ENCODE measurements at places on chromosomes 1 and 21.

GRCh38 chr1:9347095-9347850, 54.6 kb downstream of the SPSB1 start:
- H3K36me3 ChIP-seq, result no peaks in the 10 kb centered on the region
- no peak overlapping the region for H3K4me3 ChIP-seq
- peaks cover 15% of the 10 kb centered on the region for H3K4me1 ChIP-seq
- H3K27me3 ChIP-seq, result no peaks in the 10 kb centered on the region

DNA sequence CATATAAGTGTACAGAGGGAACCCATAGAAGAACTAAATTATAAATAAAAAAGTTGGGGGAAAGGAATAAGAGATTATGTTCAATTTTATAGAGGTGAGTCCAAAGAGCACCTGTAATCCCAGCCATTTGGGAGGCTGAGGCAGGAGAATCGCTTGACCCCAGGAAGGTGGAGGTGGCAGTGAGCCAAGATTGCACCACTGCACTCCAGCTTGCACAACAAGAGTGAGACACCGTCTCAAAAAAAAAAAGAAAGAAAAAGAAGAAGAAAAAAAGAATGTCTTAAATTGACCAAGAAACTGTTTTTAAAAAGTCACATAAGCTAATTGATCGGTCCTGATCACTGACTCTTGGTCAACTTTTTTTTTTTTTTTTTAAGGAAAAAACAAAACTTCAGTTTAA, 19.1 kb upstream of the ATF3 start:
- no peaks in the 10 kb centered on the region for H3K4me1 ChIP-seq
- no peak for DNase-seq
- H3K27me3 ChIP-seq, result peaks cover 5% of the 10 kb centered on the region
- no peak overlapping the region for H3K4me3 ChIP-seq

DNA sequence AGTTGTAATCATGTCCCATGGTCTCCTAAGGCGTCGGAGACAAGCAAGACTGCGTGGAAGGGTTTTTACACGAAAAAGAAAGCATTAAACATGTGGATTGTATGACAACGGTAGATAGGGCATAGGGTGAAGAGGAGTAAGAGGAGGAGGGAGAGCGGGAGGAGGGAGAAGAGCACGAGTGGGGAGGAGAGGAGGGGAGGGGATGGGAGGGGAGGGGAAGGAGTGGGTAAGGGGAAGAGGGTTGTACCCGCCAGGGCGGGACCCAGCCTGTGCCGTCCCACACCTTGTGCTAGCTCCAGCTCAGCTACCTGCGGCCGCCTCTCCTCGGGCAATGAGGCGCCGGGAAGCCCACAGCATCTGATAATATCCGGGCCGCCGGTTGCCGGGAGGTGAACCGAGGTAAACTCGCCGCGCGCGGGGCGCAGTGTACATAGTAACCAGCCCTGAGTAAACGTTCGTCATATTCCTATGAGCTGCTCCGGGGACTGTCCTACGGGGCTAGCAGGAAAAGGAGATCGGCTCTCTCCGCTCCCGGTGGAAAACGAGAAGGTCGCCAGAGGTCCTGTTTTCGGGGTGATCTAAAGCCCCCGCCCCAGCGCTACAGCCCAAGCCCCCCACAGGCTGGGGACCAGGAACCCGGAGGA, 449 bp upstream of the RCAN3 start:
- no peaks in the 10 kb centered on the region for H3K4me1 ChIP-seq
- H3K36me3 ChIP-seq, result no peaks in the 10 kb centered on the region
- no peaks in the 10 kb centered on the region for H3K27me3 ChIP-seq

DNA sequence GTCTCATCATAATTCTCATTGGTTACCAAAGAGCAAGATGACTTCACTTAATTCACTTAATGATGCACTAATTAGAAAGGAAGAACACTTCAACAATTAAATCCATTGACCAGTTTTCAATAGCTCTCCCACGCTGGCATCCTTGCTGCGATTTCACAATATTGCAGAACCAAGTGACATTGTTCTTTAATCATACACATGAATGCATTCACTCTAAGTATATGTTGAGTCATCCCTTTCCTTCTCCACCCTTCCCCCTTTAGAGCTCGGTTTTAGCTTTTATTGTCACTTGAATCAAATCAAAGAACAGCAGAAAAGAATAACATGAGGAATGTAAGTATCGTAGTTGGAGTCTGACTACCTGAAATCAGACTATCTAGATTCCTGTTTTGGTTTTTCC, 233.6 kb upstream of the FMN2 start:
- no peak overlapping the region for H3K4me3 ChIP-seq
- no peaks in the 10 kb centered on the region for H3K4me1 ChIP-seq
- no peak for DNase-seq
- no peaks in the 10 kb centered on the region for H3K36me3 ChIP-seq
- H3K27me3 ChIP-seq, result no peaks in the 10 kb centered on the region

GRCh38 chr1:179831852-179832699, 45.5 kb downstream of the TOR1AIP2 start:
- H3K27me3 ChIP-seq, result no peaks in the 10 kb centered on the region
- H3K27ac ChIP-seq, result no peak overlapping the region
- peaks cover 4% of the 10 kb centered on the region for H3K36me3 ChIP-seq
- no peaks in the 10 kb centered on the region for H3K4me1 ChIP-seq

GRCh38 chr1:219757890-219758289, 145.0 kb upstream of the ZC3H11B start:
- no peak overlapping the region for H3K27ac ChIP-seq
- H3K4me1 ChIP-seq, result peaks cover 6% of the 10 kb centered on the region
- no peak overlapping the region for H3K4me3 ChIP-seq
- no peaks in the 10 kb centered on the region for H3K27me3 ChIP-seq
- no peaks in the 10 kb centered on the region for H3K36me3 ChIP-seq

DNA sequence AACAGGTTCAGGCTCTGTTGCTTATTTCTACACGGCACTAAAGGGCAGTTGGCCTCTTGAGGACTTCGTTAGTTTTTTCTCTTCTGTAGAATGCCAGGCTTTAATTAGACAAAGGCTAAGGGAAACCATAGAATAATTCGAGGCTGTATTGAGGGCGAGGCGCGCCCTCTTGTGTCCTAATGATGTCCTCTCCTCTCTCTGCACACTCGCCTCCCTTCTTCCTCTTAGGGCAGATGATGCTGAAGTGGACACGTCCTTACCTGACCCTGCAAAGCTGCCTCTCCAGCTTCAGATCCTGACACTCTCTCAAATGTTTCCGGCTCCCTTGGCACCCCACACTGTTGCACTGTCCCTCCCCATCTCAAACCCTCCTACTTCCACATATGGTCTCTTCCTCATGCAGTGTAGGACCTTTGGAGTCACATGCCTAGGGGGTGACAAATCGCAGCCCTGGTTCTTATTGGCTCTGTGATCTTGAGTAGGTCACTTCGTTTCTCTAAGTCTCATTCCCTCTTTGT, 1.9 kb upstream of the ZSCAN20 start:
- no peaks in the 10 kb centered on the region for H3K27me3 ChIP-seq
- peaks cover 17% of the 10 kb centered on the region for H3K4me1 ChIP-seq
- DNase-seq, result peak; percentile 78
- H3K36me3 ChIP-seq, result no peaks in the 10 kb centered on the region
- H3K4me3 ChIP-seq, result no peak overlapping the region

DNA sequence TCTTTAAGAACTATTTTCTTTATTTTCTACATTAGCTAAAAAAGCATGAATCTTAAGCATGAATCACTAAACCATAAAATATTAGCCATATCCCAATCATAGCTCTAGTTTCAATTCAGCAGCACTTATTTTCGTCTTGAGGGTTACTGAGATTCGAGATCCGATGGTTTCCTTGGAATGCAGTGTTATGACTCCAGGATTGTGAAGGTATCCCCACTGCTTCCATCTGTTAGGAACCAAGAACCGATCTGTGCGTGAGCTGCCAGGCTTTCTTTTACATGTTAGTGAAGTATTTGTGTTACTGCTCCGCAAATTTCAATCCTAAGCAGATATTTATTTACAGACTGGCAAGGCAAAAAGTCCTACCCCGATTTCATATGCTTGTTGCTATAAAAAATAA, 18.8 kb downstream of the TNFRSF9 start:
- peaks cover 6% of the 10 kb centered on the region for H3K27me3 ChIP-seq
- no peak overlapping the region for H3K27ac ChIP-seq
- no peaks in the 10 kb centered on the region for H3K4me1 ChIP-seq
- no peak overlapping the region for H3K4me3 ChIP-seq

- no peaks in the 10 kb centered on the region for H3K27me3 ChIP-seq
- H3K4me1 ChIP-seq, result no peaks in the 10 kb centered on the region
- H3K4me3 ChIP-seq, result no peak overlapping the region
- no peak for DNase-seq
Observed at GRCh38 chr1:58496042-58496441, 50.5 kb downstream of the OMA1 start.

- peak overlapping the region; percentile 14 for H3K4me3 ChIP-seq
- peaks cover 17% of the 10 kb centered on the region for H3K4me1 ChIP-seq
- DNase-seq, result no peak
- H3K27ac ChIP-seq, result peak overlapping the region; percentile 19
- no peaks in the 10 kb centered on the region for H3K27me3 ChIP-seq
Observed at GRCh38 chr1:227788271-227789083, 27.0 kb upstream of the PRSS38 start.

DNA sequence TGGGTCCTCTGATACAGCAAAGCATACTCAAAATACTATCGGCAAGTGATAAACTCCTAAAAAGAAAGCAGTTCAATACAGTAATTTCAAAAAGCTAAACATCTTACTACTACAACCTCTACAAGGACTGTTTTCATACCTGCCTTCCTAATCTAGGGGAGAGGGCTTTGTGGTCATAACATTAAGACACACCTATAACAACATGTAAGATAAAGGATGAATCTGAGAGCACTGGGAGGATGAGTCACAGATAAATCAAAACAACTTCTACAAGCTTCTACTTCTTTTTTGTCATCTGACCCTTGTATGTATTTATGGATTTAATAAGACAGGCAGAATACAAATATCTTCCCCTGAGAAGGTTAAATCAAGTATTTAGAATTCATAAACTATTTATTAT, 40.0 kb downstream of the LTN1 start:
- no peak overlapping the region for H3K4me3 ChIP-seq
- H3K27ac ChIP-seq, result no peak overlapping the region
- no peak for DNase-seq
- peaks cover 97% of the 10 kb centered on the region for H3K36me3 ChIP-seq
- H3K27me3 ChIP-seq, result no peaks in the 10 kb centered on the region

DNA sequence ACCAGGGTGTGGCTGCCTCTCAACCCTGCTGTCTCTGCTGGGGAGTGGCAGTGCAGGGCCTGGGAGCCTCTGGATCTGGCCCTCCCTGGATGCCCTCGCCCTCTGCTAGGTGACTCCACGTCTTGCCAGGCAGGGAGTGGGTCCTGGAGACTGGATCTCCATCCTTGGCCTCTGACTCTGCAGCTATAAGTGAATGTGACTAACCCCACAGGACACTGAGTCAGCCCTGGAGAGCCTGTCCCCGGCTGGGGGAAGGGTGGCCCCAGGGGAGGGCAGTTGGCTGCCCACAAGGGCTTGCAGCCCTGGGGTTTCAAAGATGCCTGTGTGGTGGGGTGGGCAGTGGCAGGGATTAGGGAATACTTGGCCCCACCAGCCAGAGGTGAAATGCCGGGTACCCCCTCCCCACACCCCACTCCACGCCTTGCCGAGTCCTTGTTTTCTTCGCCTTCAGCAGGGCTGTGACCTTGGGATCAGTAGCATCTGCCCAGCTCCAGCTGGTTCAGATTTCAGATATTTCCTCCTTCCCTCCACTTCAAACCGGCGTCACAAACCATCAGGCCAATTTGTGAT, 1.9 kb upstream of the MYBPH start:
- H3K27ac ChIP-seq, result no peak overlapping the region
- H3K27me3 ChIP-seq, result no peaks in the 10 kb centered on the region
- no peaks in the 10 kb centered on the region for H3K36me3 ChIP-seq
- no peak overlapping the region for H3K4me3 ChIP-seq
- DNase-seq, result no peak
- H3K4me1 ChIP-seq, result peaks cover 9% of the 10 kb centered on the region

DNA sequence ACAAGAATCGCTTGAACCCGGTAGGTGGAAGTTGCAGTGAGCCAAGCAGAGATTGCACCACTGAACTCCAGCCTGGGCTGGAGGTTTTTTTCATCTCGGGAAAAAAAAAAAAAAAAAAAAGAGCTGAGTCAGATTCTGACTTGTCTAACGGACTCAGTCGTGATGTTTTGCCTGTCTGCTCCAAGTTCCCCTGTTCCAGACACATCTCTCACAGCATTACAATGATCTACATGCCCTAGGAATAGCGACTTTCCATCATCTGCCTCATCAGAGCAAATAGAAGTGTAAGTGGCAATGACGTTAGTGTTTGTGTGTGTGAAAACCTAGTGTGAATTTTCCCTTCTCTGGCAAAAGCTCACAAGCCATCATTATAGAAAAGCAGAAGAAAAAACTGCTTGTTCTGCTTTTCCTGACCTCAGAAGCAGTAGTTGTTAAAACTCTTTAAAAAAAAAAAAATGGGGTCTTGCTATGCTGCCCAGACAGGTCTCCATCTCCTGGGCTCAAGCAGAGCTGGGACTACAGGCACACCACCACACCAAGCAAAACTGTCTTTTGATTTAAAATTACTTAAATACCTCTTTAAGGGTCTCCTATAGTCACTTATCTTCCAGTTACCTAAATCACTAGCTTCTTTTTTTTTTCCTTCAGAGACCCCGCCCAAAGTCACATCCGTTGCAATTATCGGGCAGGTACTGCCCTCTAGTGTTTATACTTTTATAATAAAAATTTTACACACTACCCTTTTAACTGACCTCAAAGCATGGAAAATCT, 37.3 kb downstream of the PLEKHO1 start:
- H3K36me3 ChIP-seq, result no peaks in the 10 kb centered on the region
- DNase-seq, result no peak
- H3K27me3 ChIP-seq, result no peaks in the 10 kb centered on the region
- H3K4me1 ChIP-seq, result peaks cover 26% of the 10 kb centered on the region
- H3K27ac ChIP-seq, result no peak overlapping the region

DNA sequence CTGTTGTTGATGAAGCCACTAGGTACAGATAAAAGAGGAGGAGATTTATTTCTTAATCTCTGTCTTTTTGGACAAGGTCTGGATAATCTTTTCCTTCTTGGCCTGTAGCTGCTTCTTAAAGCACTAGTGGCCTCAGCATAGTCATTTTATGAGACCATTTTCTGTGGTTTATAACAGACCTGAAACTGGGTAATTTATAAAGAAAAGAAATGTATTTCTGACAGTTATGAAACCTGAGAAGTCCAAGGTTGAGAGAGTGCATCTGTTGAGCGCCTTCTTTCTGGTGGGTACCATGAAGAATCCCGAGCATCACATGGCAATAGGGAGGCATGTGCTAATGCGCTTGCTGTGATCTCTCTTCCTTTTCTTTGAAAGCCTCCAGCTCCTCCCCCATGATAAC, 36.7 kb upstream of the PDC start:
- H3K4me1 ChIP-seq, result no peaks in the 10 kb centered on the region
- H3K4me3 ChIP-seq, result no peak overlapping the region
- no peak for DNase-seq

DNA sequence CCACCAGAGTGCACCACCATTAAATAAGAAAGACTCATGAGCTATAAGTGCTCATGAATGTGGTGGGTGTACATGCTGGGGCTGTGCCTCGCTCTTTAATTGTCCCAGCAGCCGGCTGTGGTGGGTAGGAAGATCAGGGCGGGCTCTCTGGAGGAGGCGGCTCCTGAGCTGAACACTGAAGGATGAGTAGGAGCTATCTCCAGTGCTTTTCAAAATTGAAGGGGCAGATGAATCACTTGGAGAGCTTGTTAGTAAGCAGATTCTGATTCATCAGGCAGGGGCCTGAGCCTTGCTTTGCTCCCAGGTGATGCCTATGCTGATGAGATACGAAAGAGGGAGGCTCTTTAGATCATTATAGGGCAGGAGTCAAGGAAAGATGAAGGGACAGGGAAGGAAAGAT, 54.1 kb downstream of the ETS2 start:
- no peaks in the 10 kb centered on the region for H3K27me3 ChIP-seq
- no peaks in the 10 kb centered on the region for H3K36me3 ChIP-seq
- H3K4me3 ChIP-seq, result no peak overlapping the region
- no peak overlapping the region for H3K27ac ChIP-seq
- H3K4me1 ChIP-seq, result no peaks in the 10 kb centered on the region

- H3K4me3 ChIP-seq, result no peak overlapping the region
- no peak for DNase-seq
- no peaks in the 10 kb centered on the region for H3K27me3 ChIP-seq
- no peak overlapping the region for H3K27ac ChIP-seq
- H3K4me1 ChIP-seq, result no peaks in the 10 kb centered on the region
Observed at GRCh38 chr21:32015461-32016139, 142.8 kb downstream of the HUNK start.
